A549 treated with CORT108297 at 1 μM for 4 hours (cell line): ENCODE measurements at places on chromosomes 7 and 10. TPM values are rescaled to one million over a fixed set of nuclear protein-coding genes. Genes with fewer than 3 reads are reported as not detected.

Gene HOXA7
- 4.4 to 5.5 TPM (median 4.9 TPM) in 5 replicates for total RNA-seq

Gene C7orf57
- 0.14 to 0.57 TPM (median 0.21 TPM) in 5 replicates for total RNA-seq

Gene IQUB
- 0.05 to 0.09 TPM (median 0.05 TPM) in 5 replicates for total RNA-seq

Gene SCRN1
- 50.4 to 66.4 TPM (median 61.2 TPM) in 5 replicates for total RNA-seq

Gene PGAM2
- total RNA-seq = not detected in 5 replicates

Gene KCNIP2
- 0.58 to 1.1 TPM (median 0.70 TPM) in 5 replicates for total RNA-seq

Gene CLRN3
- not detected in 5 replicates for total RNA-seq

Gene OPALIN
- not detected in 5 replicates for total RNA-seq

Gene UCN3
- total RNA-seq = not detected in 5 replicates

Gene NPSR1
- total RNA-seq = not detected in 5 replicates

Gene GRM3
- total RNA-seq = not detected in 5 replicates

Gene SEMA4G
- 8.0 to 10.4 TPM (median 9.7 TPM) in 5 replicates for total RNA-seq

Gene CCSER2
- total RNA-seq = 8.5 to 12.1 TPM (median 10.4 TPM) in 5 replicates

Gene DNAJC12
- 55.1 to 79.5 TPM (median 64.3 TPM) in 5 replicates for total RNA-seq

Gene PSD
- 0.18 to 0.60 TPM (median 0.46 TPM) in 5 replicates for total RNA-seq

Gene CYP3A7
- total RNA-seq = 0.06 TPM in 1 of 5 replicates, not detected in the others

Gene HOXA9
- total RNA-seq = 0.49 to 1.1 TPM (median 0.63 TPM) in 5 replicates

Gene PEX1
- 4.1 to 7.2 TPM (median 5.8 TPM) in 5 replicates for total RNA-seq

Gene MLXIPL
- 0.45 to 2.1 TPM (median 1.1 TPM) in 5 replicates for total RNA-seq

Gene EEPD1
- total RNA-seq = 48.7 to 53.4 TPM (median 49.1 TPM) in 5 replicates

Gene PTTG1IP2
- total RNA-seq = not detected in 5 replicates

Gene VPS26A
- 44.9 to 80.6 TPM (median 50.1 TPM) in 5 replicates for total RNA-seq

Gene MGMT
- 6.2 to 7.5 TPM (median 7.1 TPM) in 5 replicates for total RNA-seq

Gene PLCE1
- 4.3 to 5.8 TPM (median 5.2 TPM) in 5 replicates for total RNA-seq

Gene WNT2
- total RNA-seq = 0.04 TPM in 1 of 5 replicates, not detected in the others

Gene RASSF4
- 1.6 to 2.2 TPM (median 1.8 TPM) in 5 replicates for total RNA-seq

Gene AQP1
- total RNA-seq = 0.36 to 0.55 TPM (median 0.42 TPM) in 5 replicates

Gene HOXA11
- 0.54 to 0.79 TPM (median 0.77 TPM) in 5 replicates for total RNA-seq

Gene CPVL
- total RNA-seq = 0.12 to 0.62 TPM (median 0.34 TPM) in 5 replicates

Gene SMKR1
- total RNA-seq = 11.8 to 13.3 TPM (median 12.4 TPM) in 5 replicates

Gene NPC1L1
- total RNA-seq = 0.01 to 0.08 TPM (median 0.06 TPM) in 5 replicates

Gene SAMD9L
- total RNA-seq = 0.49 to 1.0 TPM (median 0.81 TPM) in 5 replicates

Gene SFRP4
- 3.3 to 4.1 TPM (median 3.7 TPM) in 5 replicates for total RNA-seq

Gene EPDR1
- 73.7 to 89.0 TPM (median 76.8 TPM) in 5 replicates for total RNA-seq

Gene NRBF2
- 19.0 to 27.0 TPM (median 20.6 TPM) in 5 replicates for total RNA-seq

Gene OR9A2
- not detected in 5 replicates for total RNA-seq

Gene STAM
- 24.4 to 32.2 TPM (median 26.7 TPM) in 5 replicates for total RNA-seq

Gene VWC2
- not detected in 5 replicates for total RNA-seq

Gene KDM7A
- 1.7 to 3.1 TPM (median 2.1 TPM) in 5 replicates for total RNA-seq

Gene STAMBPL1
- 30.9 to 35.2 TPM (median 33.8 TPM) in 5 replicates for total RNA-seq

Gene RBP4
- 5.0 to 10.3 TPM (median 8.8 TPM) in 5 replicates for total RNA-seq

Gene ASB10
- not detected in 5 replicates for total RNA-seq

Gene SLC26A5
- total RNA-seq = not detected in 5 replicates

Gene MYL10
- total RNA-seq = not detected in 5 replicates

Gene CRHR2
- not detected in 5 replicates for total RNA-seq

Gene WNT16
- total RNA-seq = not detected in 5 replicates

Gene CPA5
- not detected in 5 replicates for total RNA-seq

Gene LMOD2
- not detected in 5 replicates for total RNA-seq

Gene GPC2
- total RNA-seq = 0.82 to 1.5 TPM (median 1.1 TPM) in 5 replicates

Gene CTAGE6
- total RNA-seq = not detected in 5 replicates

Gene NAT16
- 0.10 to 0.17 TPM (median 0.14 TPM) in 5 replicates for total RNA-seq

Gene CUZD1
- 1.2 to 1.7 TPM (median 1.5 TPM) in 5 replicates for total RNA-seq

Gene TBATA
- total RNA-seq = not detected in 5 replicates

Gene GIMAP1
- total RNA-seq = not detected in 5 replicates

Gene IFIT2
- total RNA-seq = 2.4 to 3.5 TPM (median 3.3 TPM) in 5 replicates

Gene DPP6
- not detected in 5 replicates for total RNA-seq
